ENCODE measurements at places on chromosomes 4 and X.

DNA sequence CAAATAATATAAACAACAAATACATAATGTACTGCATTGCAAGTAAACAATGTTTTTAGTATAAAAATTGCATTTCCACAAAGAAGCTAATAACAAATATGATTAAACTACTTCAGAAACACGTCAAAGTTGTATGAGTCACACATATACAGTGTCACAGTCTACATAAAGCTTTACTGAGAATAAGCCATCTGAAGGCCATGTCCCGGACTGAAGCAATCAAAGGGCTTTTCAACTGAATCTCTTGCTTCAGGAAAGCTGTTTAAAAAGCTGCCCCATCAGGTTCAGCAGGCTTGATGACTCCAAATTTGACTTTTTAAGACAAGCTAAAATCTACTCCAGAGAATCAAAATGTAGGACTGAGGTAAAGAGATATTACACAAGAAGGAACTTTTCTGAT lies 1476.8 kb downstream of the ADGRL3 start:
- DNase-seq = no peak

- DNase-seq = no peak
These were observed 8.0 kb upstream of the RPL34 start for GRCh38 chr4:108612365-108612764.

- DNase-seq = no peak
These were observed 35.9 kb downstream of the FAM13A start for GRCh38 chr4:89021062-89021461.

DNA sequence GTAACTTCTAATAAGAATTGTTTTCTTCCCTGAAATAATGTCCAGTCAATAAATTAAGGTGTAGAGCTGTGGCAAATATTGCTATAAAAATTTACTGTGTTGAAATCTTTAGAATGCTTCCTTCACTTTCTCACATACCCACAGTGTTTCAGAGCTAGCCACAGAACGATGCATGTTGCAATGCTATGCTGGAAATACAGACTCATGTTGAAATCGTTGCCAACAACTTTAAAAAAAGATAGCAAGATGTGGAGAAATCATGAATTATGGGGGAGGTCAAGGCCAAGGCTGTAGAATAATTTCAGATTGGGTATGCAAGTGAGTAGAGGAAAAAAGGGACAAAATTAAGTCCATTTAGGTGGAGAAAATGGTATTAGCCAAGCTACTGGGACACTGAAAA lies 204.8 kb downstream of the VEGFC start:
- no peak for DNase-seq

- DNase-seq = no peak
These were observed 14.1 kb upstream of the SEC24D start for GRCh38 chr4:118849867-118850487.

- DNase-seq = no peak
These were observed 141.7 kb downstream of the PAPSS1 start for GRCh38 chr4:107578321-107578720.

- no peak for DNase-seq
These were observed 57.2 kb downstream of the UGT2B17 start for GRCh38 chr4:68518889-68519288.

DNA sequence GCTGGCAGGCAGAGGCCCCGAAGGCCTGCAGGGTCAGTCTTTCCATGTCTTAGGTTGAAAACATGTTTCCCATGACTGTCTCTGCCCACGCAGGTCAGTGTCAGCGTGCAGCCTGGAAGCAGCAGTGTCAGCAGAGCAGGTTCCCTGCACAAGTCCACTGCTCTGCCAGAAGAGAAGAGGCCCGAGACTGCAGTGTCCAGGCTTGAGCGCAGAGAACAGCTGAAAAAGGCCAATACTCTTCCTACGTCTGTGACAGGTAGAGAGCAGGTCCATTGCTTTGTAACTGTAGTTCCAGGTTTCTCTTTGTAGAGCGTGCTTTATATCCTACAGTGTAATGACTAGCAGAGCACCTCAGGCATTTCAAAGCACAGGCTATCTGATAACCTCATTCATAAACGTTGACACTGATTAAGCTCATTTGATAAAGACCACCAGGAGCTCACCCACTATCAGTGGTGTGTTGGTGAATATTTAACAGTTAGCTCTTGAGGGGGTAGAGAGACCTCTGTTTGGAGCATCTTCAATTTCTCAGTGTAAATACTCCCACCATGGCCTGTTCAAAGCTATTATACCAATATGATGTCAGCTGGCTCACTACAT lies 63.2 kb downstream of the AASDH start:
- DNase-seq = no peak

DNA sequence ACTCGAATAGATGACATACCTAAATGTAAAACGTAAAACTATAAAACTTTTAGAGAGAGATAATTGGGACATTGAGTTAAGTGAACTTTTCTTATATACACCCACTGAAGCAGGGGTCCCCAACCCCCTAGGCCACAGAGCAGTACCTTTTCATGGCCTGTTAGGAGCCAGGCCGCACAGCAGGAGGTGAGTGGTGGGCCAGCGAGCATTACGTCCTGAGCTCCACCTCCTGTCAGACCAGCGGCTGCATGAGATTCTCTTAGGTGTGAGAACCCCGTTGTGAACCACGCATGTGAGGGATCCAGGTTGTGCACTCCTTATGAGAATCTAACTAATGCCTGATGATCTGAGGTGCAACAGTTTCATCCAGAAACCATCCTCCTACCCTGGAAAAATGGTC lies 114.8 kb downstream of the HMX1 start:
- no peak for DNase-seq

GRCh38 chr4:86036736-86037135 lies 323.1 kb downstream of the MAPK10 start:
- DNase-seq = no peak

DNA sequence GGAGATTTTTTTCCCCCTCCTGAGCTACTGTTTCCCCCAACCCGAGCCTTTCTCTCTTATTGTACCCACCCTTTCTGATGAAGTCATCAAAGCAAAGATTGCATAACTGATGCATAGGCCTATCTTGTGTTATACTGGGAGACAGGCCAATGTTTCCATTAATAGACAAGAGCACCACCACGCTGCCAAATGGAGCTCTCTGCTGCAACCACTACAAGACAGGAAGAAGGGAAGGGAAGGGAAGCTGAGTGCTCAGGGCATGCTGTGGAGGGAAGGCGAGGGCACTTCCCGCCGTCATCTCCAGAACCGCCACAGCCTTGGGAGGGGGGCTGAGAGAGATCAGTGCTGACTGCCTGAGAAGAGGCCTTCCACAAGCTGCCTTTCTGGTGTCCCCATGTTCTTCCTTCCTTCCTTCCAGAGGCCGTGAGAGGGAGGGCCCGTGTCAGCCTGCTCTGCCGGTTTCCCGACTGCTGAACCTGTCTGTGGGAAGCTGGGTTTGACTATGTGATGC lies 75.0 kb downstream of the MGST2 start:
- DNase-seq = peak; percentile 89

GRCh38 chr4:74217365-74217764 lies 59.4 kb downstream of the MTHFD2L start:
- DNase-seq = no peak

GRCh38 chr4:175705407-175705806 lies 106.7 kb downstream of the GPM6A start:
- peak; percentile 83 for DNase-seq

- DNase-seq = no peak
These were observed 185.5 kb upstream of the PSAPL1 start for GRCh38 chr4:7620086-7620813.

GRCh38 chr4:108192056-108192455 lies 23.3 kb upstream of the LEF1 start:
- no peak for DNase-seq

DNA sequence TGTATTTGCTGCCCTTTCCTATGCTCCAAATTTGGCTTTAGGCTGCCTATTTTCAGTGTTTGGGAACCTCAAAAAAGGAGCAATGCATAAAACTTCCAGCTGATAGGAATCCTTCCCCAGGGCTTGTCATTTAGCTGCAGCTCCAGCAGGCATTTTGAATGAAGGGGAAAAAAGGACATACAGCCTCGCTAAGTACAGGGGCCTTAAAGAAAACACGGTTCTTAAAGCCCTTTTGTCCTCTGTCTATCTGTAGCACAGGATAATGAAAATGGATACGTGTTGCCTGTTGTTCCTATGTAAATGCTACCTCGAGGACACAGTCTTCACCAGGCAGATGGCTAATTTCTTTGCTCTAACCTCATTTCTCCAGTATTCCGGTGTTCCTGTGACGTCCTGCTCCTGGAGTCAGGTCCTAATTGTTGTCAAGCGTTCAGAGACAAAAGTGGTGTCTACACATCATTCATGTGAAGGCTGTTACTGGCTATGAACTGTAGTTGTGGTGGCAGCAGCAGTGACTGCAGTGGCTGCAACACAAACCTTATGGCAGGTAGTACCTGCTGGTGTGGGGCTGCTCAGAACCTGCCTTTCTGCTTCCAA lies 117.4 kb downstream of the MGST2 start:
- DNase-seq = no peak

- no peak for DNase-seq
These were observed 182.1 kb downstream of the CPE start for GRCh38 chr4:165560941-165561340.

GRCh38 chr4:8722556-8722955 lies 130.0 kb downstream of the CPZ start:
- no peak for DNase-seq

DNA sequence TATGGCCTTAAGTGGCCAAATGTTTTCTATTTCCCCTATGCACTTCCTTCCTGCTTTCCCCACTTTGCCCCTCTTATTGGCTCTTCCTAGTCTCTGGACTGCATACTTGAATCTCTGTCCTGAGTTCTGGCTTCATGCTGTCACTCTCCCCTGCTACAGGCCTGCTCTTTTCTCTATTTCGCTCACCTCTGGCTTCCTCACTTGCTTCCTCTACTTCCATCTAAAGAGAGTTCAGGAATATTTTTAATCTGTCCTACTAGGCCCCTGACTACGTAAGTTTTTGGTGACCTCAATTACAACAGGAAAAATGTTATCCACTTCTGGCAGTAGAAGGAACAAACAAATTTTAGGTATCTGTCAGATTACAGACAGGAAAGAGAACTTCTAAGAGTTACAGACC lies 65.7 kb upstream of the WDR17 start:
- no peak for DNase-seq

DNA sequence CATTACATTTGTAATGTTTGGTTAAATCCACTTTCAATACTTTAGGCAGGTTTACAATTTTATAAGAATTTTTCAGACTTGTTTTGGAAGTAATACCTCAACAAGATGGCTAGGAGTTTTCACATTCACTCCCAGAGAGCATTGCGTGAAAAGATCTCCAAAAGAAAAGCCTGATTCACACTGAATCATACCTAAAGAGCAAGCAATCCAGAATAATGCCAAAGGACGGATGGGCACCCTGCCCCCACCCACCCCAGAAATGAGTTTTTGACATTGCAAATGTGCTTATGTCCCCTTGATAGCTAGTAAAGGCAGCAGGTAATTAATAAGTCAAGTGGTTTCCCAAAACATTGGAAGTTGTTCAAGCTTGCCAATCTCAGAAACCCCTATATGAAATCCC lies 557.7 kb upstream of the TENM3 start:
- no peak for DNase-seq

DNA sequence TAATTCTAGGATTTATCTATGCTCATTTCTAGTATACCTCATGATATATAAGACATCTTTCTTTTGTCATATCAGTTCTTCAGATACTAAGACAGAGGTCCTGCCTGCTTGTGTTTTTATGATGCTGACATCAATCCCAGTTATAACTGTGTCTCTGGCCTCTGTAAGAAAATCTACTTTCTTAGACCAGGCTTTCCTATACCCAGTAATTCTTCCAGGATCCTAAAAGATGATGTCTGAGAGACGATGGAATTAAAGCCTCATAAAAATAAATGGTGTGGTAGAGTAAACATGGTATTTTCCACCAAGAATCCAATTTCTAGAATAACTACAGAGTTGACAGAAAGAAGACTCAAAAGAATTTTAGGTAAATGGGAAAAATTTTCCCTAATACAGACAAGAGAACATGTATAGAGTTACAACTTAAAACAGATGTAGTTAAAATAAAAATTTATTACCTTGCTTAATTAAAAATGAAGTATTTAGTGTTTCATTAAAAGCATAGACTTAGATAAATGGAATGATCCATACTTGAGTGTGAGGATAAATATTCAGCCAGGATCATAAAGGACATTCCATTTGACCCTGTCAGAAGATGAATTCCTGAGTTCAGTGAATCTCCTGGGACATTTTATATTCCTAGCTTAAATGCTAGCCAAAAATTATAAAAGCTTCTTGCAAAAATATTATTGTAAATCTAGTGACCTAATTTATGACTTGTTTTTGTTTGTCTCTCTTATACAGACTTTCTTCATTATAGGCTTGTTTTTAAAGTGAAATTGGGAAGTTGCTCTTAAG lies 137.4 kb downstream of the PDLIM5 start:
- DNase-seq = no peak

- DNase-seq = no peak
These were observed 73.9 kb downstream of the CASP3 start for GRCh38 chr4:184575306-184575705.

All from right cardiac atrium (tissue), 5 donors.